ENCODE measurements at places on chromosomes 3 and 15.

GRCh38 chr3:23923786-23924185 is 6.9 kb downstream of the RPL15 start:
- DNase-seq: no peak

DNA sequence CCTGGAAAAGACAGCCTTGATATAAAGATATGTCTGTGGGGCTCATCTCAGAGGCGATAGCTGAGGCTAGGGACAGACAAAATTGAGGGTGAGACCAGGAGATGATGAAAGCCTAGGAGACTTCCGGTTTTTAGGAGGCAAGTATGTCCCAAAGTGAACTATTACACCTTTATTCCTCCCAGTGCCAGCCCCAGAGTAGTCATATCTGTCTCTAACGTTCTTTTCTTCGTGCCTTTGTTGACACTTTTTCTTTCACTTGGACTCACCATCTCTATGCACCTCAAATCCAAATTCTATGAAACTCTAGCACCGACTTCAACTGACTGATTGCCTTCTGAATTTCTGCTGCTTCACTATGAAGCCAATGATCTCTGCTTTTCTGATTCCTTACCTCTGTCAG is 93.8 kb upstream of the RASGRP1 start:
- no peak for DNase-seq

- DNase-seq: no peak
These were observed 15.6 kb upstream of the UBE2Q2 start for GRCh38 chr15:75827691-75828090.

GRCh38 chr3:17087509-17087908 is 202.8 kb downstream of the PLCL2 start:
- no peak for DNase-seq

GRCh38 chr3:13557417-13557816 is 8.5 kb downstream of the FBLN2 start:
- no peak for DNase-seq

GRCh38 chr3:160856450-160856849 is 100.4 kb downstream of the PPM1L start:
- DNase-seq: no peak

GRCh38 chr3:20111836-20112235 is 71.6 kb downstream of the KAT2B start:
- no peak for DNase-seq

- peak; percentile 52 for DNase-seq
These were observed 27.3 kb downstream of the STARD5 start for GRCh38 chr15:81296673-81297072.
